ENCODE measurements at places on chromosomes 7 and 10.

DNA sequence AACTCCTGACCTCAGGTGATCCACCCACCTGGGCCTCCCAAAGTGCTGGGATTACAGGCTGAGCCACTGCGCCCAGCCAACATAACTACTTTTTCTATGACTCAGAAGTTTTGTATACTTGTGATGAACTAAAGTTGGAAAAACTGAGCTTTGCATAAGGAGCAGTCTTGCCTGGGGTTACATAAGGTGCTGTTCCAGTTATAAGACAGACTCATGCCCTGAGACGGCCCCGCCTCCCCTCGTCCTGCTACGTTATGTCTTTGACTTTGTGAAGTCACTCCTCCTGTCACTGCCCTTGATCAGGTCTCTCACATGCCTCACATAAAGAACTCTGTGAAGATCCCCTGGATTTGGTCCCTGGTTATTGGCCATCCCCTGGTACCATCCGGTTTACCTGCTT, 40.4 kb upstream of the OPN4 start:
- no peak for DNase-seq

DNA sequence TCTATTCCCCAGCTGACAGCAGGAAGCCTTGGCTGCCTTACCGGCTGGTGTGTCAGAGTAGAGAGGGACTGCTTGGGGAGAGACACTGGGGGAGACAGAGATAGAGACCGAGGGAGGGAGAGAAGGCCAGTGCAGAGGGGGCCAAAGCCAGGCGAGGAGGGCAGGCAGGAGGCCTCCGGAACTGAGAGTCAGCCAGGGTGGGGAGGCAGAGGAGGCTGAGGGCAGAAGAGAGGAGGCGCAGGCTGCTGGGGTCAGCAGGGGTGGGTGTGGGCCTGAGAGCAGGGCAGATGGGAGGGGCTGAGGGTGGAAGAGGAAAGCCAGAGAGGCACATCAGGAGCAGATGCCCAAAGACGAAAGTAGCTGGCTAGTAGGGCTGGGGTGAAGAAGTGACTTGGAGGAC, 57.2 kb upstream of the PAX2 start:
- no peak for DNase-seq

DNA sequence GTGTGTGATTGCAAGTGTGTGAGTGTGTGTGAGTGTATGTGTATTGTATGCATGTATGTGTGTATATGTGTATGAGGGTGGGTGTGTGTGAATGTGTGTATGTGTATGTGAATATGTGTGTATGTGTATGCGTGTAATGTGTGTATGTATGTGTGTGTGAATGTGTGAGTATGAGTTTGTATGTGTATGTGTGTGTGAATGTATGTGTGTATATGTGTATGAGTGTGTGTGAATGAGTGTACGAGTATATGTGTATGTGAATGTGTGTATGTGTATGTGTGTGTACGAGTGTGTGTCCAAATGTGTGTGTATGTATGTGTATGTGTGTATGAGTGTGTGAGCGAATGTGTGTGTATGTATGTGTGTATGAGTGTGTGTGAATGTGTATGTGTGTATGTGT, 8.2 kb upstream of the GALNTL5 start:
- DNase-seq: no peak

DNA sequence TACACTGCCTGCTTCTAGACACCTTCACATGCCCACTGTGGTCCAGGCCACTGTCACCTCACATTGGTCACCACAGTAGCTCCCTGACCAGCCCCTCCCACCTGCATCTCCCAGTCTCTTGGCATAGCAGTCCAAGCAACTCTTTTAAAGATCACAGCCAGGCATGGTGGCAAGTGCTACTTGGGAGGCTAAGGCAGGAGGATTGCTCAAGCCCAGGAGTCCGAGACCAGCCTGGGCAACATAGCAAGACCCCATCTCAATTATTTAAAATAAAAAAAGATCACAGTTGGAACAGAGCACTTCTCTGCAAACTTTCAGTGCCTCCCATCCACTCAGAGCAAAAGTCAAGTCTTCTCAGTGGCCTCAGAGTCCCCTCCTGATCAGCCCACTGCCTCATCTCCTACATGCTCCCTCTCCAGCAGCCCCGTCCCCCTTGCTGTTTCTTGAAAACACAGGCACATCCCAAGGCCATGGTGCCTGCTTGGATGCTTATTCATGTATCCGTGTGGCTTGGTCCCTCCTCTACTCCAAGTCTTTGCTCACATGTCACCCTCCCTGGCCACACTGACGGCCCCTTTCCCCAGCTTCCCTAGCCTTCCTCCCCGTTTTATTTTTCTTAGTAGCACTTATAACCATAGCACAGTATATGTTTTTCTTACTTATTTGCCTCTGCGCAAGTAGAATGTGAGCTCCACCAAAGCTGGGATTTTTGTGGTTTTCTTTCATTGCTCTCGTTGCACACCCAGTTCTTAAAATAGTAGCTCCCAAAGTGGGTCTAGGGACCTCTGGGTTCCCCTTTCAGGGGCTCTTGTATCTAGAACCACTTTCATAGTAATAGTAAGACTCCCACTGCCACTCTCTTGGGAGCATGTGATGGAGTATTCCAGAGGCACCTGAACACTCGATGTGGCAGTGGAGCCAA, 19.5 kb downstream of the TSPAN15 start:
- no peak for DNase-seq

GRCh38 chr10:126135941-126136595, 239.7 kb downstream of the FANK1 start:
- no peak for DNase-seq
